ENCODE measurements at places on chromosomes 12 and 14.

GRCh38 chr12:49225576-49226166 is 36.8 kb upstream of the TUBA1A start:
- no peak for DNase-seq

- no peak for DNase-seq
Measured at GRCh38 chr12:92968176-92968813, 39.2 kb upstream of the EEA1 start.

GRCh38 chr14:37054869-37055268 is 117.5 kb downstream of the SLC25A21 start:
- no peak for DNase-seq

- DNase-seq, result no peak
Measured at GRCh38 chr14:105255021-105255507, 6.7 kb downstream of the BTBD6 start.

- no peak for DNase-seq
Measured at GRCh38 chr14:99615497-99616157, 11.6 kb upstream of the CCDC85C start.

GRCh38 chr12:30546121-30546520 is 149.5 kb downstream of the IPO8 start:
- DNase-seq, result no peak

GRCh38 chr12:14481201-14481600 is 86.5 kb downstream of the PLBD1 start:
- no peak for DNase-seq

GRCh38 chr12:24230061-24230701 is 280.7 kb upstream of the SOX5 start:
- DNase-seq, result no peak

GRCh38 chr12:4771960-4772566 is 51.9 kb downstream of the GALNT8 start:
- no peak for DNase-seq

DNA sequence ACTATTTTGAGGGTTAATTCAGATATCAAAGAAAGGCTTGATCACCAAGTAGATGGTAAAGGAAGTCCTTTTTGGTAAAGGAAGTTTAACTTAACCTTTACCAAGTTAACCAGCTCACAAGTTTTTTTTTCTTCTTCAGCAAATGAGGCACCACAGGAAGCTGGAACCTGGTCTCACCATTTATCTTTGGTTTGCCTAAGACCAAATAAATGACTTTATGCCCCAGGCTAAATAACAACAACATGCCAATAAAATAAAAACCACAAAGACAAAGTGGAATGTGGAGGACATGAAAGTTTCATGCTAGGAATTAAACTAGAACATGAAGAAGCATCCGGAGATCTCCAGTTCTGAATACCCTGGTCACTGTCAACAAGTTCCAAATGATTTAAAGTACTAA is 116.8 kb upstream of the PRICKLE1 start:
- DNase-seq, result no peak

- DNase-seq, result peak; percentile 20
Measured at GRCh38 chr14:77458249-77458950, 507 bp downstream of the AHSA1 start.

DNA sequence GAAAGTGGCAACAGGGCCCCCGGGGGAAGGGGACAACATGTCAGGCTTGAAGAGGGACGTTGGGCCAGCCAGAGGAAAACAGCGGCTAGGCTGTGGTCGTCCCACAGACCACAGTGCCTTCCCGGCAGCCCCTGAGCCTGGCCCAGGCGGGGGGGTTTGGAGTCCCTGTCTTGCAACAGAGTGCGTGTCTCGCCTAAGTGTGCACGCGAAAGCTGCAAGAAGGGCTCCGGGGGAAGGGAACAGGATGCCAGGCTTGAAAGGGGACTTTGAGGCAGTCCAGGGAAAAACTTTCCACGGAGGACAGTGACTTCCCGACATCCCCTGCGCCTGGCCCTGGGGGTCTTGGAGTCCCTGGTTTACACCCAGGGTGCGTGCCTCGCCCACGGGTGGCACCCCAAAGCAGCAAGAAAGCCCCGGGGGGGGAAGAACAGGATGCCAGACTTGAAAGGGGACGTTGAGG is 157.5 kb upstream of the ALG10B start:
- DNase-seq, result no peak

- no peak for DNase-seq
Measured at GRCh38 chr12:70590549-70591226, 46.5 kb downstream of the PTPRB start.

- DNase-seq, result no peak
Measured at GRCh38 chr14:69701857-69702256, 65.1 kb upstream of the SRSF5 start.

DNA sequence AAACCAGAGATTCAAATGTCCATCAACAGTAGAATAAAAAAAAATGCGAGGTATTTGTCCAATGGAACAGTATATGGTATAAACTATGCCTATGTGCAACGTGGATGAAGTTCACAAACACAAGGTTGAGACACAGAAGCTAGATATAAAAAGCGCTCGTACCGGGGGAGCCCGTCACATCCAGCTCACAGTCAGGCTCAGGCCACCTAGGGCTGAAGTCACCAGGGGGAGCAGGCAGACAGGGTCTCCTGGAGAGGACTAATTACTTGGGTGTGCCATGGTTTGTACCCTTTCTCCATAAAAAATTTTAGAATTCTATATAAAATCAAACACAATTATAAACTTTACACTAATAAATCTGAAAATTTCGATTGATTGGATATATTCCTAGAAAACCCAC is 13.6 kb downstream of the AHNAK2 start:
- DNase-seq, result no peak

- no peak for DNase-seq
Measured at GRCh38 chr12:114829833-114830232, 145.9 kb upstream of the TBX3 start.

DNA sequence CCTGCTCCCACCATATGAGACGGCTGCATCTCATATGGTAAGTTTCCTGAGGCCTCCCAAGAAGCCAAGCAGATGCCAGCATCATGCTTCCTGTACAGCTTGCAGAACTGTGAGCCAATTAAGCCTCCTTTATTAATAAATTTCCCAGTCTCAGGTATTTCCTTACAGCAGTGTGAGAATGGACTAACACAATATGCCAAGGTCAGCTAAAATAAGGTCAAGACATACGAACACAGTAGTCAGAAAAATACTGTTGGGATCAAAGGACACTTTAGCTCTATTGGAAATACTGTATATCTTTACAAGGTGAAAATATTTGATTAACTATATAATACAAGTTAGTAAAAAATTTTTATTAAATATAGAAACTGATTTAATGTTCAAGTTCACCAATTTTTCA is 28.8 kb downstream of the SEL1L start:
- no peak for DNase-seq

DNA sequence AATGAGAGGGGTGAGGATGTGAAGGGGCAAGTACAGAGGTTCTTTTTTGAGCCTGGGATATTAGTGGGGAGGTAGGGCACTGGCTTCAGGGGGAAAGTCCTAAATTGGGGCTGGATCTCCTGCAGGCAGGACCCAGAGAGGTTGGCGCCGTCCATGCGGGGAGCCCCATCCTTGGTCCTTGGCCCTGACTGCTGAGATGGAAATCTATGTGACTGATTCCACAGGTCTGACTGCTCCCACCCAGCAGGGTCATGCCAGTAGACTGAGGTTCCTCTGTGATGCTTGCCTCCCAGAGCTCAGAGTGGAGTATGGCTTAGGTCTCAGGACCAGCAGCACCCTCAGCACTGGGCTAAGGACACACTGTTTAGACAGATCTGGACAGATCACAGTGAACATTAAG is 988.6 kb upstream of the TMEM132C start:
- no peak for DNase-seq

DNA sequence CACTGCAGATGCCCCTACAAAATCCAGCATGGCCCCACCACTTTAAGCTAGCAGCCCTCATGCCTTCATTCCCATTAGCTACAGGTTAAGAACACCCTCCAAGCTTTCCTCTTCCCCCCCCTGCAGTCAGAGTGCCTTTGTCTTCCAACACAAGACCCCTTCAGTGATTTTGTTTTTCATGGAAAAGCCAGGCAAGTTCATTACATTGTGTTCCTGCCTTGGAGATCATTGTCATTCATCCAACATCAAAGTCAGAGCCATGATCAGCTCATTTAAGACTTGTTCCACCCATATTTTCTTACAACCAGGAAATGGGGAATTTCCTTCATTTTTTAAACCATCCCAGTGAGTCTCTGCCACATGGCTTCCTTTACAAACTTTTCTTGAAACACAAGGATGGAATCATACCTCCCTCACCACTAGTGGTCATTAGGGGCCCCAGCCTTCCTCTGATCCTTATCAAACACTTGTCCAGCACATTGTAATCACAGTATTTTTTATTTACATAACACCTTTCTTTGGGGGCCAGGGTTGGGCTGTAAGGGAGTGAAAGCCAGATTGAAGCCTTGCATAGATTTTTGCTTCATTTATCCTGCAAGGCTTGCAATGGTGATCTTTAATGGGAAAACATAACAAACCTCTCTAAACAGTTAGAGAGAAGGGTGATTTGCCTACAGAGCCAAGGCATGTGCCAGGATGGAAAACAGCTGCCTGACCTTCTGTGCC is 765.3 kb downstream of the MED13L start:
- DNase-seq, result no peak

GRCh38 chr12:107108995-107109508 is 15.7 kb upstream of the CRY1 start:
- DNase-seq, result no peak

- DNase-seq, result no peak
Measured at GRCh38 chr12:101769865-101770264, 30.6 kb upstream of the SYCP3 start.

DNA sequence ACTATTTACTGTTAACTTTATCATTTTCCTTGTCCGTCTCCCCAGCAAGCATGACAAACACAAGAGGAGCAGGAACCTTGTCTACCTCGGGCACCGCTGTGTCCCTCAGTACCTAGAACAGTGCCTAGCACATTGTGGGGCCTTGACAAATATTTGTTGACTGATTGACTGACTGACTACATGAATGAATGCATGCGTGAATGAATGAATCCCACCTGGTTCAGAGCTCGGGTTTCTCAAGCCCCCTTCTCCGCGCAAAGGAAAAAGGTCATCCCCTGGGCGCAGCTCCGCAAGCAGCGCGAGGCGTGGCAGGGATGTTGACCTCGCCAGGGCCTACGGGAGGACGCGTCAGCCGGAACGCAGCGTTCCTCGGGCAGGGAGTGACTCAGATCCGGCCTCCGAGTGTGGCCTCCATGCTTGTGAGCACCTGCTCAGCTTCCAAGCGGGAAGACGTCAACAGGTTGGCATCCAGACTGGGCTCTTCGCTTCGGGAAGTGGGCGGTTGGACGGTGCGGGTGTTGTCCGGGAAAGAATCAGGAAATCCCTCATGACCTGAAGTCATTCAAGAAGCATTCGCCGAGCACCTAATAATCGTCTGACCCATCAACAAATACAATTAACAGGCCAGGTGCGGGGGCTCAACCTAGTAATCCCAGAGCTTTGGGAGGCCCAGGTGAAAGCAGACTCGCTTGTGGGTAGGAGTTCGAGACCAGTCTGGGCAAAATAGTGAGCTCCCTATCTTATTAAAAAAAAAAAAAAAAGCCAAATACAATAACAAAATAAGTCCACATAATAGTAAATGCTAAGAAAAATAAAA is 13.9 kb upstream of the UBC start:
- no peak for DNase-seq

GRCh38 chr14:104771918-104772706 is 19.2 kb downstream of the SIVA1 start:
- DNase-seq, result no peak
